ENCODE measurements at places on chromosomes 5 and 9.

- DNase-seq, result no peak
Observed at GRCh38 chr5:35066260-35066795, 18.6 kb upstream of the AGXT2 start.

DNA sequence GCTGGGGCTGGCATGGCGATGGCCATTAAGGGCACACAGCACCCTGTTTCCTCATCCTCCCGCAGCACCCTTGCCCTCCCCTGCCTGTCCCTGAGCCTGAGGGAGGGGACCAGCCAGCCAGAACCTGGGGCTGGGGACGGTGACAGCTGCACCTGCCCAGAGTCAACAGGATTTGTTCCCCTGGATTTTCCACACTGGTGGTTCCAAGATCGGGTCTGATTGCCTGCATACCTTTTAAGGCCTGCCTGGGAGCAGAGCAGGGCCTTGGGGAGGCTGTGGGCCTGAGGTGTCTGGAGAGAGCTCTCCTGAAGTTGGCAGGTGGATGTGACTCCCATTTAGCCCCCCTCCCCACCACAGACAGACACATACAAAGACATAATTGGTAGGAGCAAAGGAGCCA, 61.0 kb upstream of the C5orf58 start:
- DNase-seq, result no peak

DNA sequence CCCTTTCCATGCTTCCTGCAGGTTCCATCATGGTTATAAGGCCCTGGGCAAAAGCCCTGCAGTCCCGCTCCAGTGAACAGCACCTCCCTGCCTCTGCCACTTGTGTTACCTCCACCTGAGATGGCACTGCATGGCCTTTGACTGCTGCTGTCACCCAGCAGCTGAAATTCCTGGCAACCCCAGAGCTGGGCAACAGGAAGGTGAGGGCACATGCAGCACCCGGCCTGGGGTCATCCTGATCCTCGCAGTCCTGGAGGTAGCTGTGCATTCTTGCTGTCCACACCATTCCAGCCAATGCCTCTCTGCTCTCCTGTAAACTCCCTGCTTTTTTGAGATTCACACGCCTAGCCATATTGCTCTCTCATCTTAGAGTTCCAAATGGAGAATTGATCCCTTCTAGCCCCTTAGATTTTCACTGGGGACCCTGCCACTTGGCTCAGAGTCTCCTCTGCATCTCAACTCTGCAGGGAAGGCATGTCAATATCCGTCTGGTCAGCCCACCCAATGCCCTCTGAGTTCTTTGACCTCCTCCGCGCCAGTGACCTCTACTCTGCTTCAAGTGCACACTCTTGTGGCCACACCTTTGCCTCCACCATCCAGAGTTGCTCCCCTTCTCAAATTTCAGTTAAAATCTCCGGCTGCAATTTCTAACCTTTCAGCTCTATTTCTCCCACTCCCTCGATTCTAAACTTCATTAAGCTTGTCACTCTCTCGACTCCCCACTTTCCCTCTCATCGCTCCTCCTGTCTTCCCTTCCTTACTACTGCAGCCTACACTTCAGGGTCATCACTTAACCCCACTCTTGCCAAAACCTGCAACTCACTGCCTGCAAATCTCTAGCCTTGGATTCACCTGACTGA, 93.4 kb downstream of the ANKH start:
- no peak for DNase-seq

- DNase-seq, result no peak
Observed at GRCh38 chr9:68983008-68983411, 30.9 kb downstream of the PRKACG start.

- no peak for DNase-seq
Observed at GRCh38 chr5:67214707-67215447, 18.3 kb upstream of the CD180 start.

DNA sequence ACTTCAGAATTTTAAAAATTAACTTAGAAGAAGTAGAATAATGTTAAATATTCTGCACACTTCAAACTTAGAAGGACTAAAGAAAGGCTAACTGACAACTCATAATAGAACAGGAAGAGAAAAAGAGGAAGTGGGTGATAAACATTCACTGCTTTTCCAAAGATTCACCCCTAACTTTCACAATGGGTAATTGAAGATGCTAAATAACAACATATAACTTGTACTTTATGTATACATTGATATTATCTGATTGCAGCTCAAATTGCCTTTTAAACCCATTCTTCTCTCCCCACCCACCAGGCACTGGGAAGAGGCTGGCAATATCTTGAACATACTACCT, 376.6 kb downstream of the EFNA5 start:
- DNase-seq, result no peak

- no peak for DNase-seq
Observed at GRCh38 chr5:177309351-177310191, 2.1 kb downstream of the MXD3 start.

DNA sequence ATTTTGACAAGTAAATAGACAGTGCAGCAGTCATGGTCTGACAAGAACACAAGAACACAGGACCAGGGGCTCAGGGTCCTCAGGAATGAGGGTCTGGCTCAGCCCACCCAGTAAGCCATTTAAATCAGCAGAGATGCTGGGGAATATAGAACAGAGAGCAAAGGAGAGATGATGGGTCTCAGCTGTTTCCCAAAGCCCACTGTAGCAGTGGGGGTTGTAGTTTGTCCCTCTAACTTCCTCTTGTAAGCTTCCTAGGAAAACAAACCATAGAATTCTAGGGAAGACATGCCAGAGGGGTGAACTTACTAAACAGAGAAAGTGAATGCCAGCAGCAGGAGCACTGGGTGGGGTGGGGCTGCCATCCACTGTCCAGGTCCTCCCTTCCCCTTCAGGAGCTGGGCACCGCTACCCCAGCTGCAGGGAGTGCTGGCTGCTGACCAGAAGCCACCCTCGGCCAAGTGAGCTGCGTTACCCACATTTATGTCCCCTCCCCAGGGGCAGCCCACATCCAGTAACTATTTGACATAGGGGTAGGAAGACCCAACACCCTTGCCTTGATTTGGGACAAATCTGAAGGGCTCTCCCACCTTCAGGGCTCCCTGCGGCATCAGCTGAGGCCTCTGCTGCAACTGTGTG, 41.6 kb downstream of the GABBR2 start:
- DNase-seq, result no peak

GRCh38 chr5:142358121-142358520, 33.3 kb upstream of the SPRY4 start:
- no peak for DNase-seq

GRCh38 chr5:84614906-84615305, 230.2 kb upstream of the EDIL3 start:
- DNase-seq, result no peak

- DNase-seq, result no peak
Observed at GRCh38 chr5:41656597-41656996, 146.2 kb upstream of the PLCXD3 start.

GRCh38 chr9:5578698-5579085, 50.2 kb upstream of the RIC1 start:
- DNase-seq, result no peak

GRCh38 chr9:86947146-86948073, at the start of gene GAS1:
Gene GAS1, minus strand, starts transcription at chr9:86947506. Its CDS starts 727 bp downstream, at chr9:86946779.
- DNase-seq, result peak; percentile 84

DNA sequence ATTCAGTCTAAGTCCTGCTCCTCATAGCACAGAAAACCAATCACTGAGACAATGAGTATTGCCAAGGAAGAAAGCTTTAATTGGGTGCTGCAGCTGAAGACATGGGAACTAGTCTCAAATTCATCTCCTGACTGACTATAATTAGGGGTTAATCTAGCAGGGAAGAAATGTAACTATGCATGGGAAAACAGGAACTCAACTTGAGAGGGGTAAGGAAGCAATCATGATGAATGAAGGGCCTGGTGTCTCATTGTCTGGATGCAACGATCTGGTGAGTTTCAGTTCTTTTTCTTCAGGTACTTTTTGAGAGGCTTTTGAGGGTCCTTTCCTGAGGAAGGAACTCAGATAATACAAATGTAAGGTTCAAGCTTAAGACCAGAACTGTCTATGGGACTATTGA, 24.0 kb upstream of the OCLN start:
- DNase-seq, result no peak

- DNase-seq, result no peak
Observed at GRCh38 chr9:133242991-133243390, 32.0 kb downstream of the ABO start.

DNA sequence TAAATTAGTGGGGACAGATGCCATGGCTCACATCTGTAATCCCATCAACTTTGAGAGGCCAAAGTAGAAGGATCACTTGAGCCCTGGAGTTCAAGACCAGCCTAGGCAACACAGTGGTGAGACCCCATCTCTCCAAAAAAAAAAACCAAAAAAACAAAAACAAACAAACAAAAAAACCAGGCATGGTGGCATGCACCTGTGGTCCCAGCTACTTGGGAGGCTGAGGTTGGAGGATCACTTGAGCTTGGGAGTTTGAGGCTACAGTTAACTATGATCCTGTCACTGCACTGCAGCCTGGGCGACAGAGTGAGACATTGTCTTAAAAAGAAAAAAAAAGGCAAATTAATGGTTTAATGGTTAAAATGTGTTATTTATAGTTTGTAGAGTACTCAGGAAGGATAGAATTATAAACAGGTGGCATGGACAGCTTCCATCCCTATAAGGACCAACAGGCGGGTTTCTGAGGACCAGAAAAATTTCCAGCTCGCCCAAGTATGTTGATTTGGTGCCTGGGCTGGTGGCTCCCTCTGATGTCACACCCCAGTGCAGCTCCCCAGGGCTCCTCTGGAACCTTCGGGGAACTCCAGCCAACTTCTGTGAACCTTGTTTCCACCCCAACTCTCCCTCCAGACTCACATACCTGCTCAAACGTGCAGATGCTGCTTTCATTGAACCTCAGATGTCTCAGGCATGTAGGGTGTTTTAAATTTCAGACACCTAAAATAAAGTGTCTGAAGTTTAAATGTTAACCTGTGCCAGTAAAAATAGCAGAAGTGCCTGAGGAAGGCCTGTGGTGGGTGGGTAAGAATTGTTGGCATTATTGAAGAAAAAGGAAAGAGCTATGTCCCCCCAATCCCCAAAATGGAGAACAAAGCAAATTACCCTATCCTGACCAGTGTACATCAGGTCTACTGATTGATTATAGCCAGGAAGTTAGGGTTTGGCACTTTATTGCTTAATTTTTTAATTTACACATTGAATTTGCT, 69.0 kb downstream of the TRIO start:
- DNase-seq, result no peak

DNA sequence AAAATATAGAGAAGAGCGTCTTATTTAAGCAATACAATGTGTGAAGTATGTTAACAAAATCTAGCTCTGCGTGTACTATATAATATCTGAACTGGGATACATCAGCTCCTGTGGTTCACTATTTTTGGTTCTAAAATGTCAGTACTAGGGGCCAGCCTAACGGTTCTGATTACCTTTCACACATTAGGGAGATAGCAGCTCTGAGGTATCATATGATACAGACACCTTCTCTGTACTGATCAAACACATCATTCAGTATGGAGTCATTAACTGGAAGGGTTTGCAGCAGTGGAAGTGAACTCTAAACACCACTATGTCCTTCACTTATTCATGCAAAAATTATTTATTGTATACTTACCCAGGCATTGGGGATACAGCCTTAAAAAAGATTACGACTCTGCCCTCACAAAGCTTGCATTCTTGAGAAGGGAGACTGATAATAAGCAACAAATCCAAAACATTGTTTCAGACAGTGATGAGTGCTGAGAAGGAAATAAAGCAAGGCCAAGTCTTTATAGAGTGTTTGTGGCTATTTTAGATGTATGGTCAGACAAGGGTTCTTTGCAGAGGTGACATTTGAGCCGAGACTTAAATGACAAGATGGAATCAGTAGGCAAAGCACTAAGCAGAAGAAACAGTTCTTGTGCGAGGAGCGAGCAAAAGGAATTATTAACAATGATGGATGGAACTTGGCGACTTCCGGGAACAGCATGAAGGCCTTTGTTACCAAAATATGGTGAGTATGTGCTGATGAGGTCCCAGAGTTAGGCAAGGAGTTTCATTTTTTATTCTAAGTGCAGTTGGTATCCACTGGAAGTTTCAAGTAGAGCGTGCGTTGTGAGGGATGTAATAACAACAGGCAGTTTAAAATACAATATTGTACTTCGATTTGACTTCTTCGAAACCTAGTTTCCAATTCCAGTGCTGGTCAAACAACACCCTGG, 1.8 kb upstream of the LNPEP start:
- DNase-seq, result no peak

DNA sequence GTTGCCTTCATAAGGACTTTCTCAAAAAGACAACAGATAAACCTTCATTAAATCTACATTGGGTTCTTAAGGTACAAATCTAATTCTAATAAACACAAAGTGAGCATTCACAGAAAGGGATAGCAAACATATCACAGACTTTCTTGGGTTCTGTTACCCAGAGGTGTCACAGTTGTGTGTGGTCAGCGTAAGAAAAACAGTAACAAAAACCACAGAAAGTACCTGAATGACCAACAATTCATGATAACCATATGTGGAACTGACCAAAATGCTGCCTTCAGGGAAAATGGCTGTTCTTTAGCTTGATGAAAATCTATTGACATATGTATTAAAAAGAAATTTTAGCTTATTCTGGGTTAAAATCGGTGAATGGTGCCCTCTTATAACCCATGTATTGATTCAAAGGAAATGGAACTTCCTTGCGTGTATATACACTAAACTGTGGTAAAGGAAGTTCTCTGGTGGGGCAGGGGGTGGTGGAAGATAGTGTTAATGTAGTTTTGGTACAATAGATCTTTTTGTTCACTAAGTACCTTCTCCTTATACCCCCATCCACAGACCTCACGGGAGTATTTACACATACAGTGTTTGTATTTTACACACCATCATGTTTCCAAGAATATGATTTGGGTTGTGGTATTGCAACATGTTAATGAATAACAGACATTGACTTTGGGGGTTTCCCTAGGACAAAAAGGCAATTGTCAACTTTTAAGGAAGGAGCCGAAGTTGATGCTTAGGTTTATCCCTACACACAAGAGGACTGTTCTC, 152.5 kb downstream of the APBA1 start:
- no peak for DNase-seq

- DNase-seq, result no peak
Observed at GRCh38 chr5:107563959-107564544, 106.7 kb downstream of the EFNA5 start.

DNA sequence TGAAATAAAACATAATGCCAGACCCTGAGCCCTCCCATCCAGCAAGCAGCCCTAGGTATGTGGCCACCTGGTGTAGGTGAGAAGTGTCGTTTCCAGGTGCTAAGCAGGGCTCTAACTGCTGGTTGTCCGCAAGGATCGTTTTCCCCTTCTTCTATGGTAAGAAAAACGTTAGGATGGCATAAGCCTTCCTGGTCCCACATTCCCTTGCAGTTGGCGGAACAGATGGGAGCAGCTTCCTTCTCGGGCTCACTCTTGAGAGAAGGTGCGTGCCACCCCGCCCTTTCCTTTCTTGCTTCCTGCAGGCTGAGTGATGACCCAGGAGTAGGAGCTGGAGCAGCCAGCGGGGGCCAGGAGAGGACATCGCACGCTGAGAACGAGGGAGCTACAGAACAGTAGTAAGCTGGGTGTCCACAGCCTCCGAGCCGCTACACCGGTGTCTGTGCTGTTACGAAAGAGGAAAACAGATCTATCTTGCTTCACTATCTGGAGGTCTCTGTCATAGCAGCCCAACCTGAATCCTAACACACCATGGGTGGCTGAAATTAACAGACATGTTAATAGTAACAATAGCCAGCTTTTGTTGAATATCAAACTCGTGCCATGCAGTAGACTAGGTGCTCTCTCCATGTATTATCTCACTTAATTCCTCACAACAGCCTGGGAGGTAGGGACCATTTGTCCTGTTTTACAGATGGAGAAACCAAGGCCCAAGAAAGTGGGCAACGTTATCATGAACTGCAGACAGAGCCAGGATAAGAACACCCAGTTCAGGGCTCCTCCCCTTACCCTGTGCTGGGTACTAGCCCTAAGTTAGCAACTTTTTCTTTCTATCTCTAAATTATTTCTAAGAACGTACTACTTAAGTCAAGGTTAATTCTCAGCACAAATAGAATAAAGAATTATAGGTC, 139.8 kb downstream of the COL23A1 start:
- no peak for DNase-seq

All from substantia nigra (tissue), 51 donors.